Common myeloid progenitor, CD34-positive (primary cell): ENCODE measurements at places on chromosomes 7 and 10.

GRCh38 chr7:73623798-73624668 lies at the start of gene MLXIPL:
MLXIPL (minus strand) TSS chr7:73624522; CDS start chr7:73624492, 30 bp downstream.
- peak within 1 kb of the TSS; percentile 2 for H3K4me3 ChIP-seq
- peaks cover 16% of the 10 kb centered on the region for H3K4me1 ChIP-seq
- peaks cover 90% of the 10 kb centered on the region for H3K27me3 ChIP-seq

- H3K36me3 ChIP-seq: no peaks in the 10 kb centered on the region
- no peaks in the 10 kb centered on the region for H3K4me1 ChIP-seq
- no peak overlapping the region for H3K27ac ChIP-seq
- no peak overlapping the region for H3K4me3 ChIP-seq
- H3K27me3 ChIP-seq: no peaks in the 10 kb centered on the region
Measured at GRCh38 chr7:83611776-83612175, 37.2 kb downstream of the SEMA3E start.

- no peaks in the 10 kb centered on the region for H3K4me1 ChIP-seq
- H3K4me3 ChIP-seq: no peak overlapping the region
- DNase-seq: no peak
- H3K27me3 ChIP-seq: no peaks in the 10 kb centered on the region
- no peaks in the 10 kb centered on the region for H3K36me3 ChIP-seq
Measured at GRCh38 chr7:116985575-116985974, 32.3 kb downstream of the ST7 start.

GRCh38 chr10:24363070-24363469 lies 154.1 kb downstream of the KIAA1217 start:
- DNase-seq: no peak
- H3K27me3 ChIP-seq: no peaks in the 10 kb centered on the region
- H3K4me3 ChIP-seq: no peak overlapping the region
- no peaks in the 10 kb centered on the region for H3K36me3 ChIP-seq
- H3K4me1 ChIP-seq: no peaks in the 10 kb centered on the region

DNA sequence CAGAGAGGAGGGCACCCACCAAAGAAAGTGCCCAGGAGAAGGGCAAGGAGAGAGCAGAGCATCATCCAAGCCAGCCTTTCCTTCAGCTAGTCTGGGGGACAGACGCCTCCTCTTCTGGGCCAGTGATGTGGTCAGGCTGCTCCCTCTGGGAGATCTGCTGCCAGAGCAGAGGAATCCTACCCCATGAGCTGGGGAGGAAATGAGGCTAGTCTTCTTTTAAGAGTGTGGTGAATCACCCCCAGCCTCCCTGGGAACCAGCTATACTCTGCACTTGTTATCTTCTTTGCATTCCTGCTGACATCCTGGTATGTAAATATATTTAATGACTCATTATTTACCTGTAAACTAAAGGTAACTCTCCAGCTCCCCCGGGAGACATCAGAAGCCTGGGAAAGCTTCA lies 41.6 kb upstream of the EPHB6 start:
- no peak overlapping the region for H3K27ac ChIP-seq
- no peaks in the 10 kb centered on the region for H3K27me3 ChIP-seq
- DNase-seq: no peak
- H3K36me3 ChIP-seq: no peaks in the 10 kb centered on the region
- H3K4me1 ChIP-seq: peaks cover 21% of the 10 kb centered on the region

DNA sequence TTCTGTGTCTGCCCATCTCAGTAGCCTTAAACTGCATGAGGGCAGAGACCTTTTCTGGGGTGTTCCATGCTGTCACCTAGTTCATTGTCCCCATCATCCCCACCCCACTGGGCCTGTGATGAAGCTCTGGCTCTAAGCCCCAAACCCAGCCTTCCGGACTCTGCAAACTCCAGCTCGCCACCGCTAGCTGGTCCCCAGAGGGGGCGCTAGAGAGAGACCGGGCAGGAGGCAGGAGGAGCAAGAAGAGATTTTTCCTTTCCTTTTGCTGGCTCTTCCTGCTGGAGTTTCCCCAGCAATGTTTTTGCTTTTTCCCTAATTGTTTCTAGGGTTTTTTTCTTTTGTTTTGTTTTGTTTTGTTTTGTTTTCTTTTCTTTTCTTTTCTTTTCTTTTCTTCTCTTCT lies 234.4 kb downstream of the TEX36 start:
- H3K36me3 ChIP-seq: no peaks in the 10 kb centered on the region
- H3K4me3 ChIP-seq: no peak overlapping the region
- no peak overlapping the region for H3K27ac ChIP-seq
- peak; percentile 5 for DNase-seq
- no peaks in the 10 kb centered on the region for H3K27me3 ChIP-seq

DNA sequence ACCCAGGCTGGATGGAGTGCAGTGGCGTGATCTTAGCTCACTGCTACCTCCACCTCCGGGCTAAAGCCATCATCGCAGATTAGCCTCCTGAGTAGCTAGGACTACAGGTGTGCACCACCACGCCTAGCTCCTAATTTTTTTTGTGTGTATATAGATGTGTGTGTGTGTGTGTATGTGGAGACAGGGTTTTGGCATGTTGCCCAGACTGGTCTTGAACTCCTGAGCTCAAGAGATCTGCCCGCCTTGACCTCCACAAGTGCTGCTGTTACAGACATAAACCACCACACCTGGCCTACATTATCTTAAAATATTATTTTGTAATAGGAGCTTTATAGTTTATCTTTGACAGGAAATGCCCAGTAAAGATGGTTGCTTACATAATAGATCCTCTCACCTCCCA lies 25.0 kb downstream of the FOXP2 start:
- H3K36me3 ChIP-seq: no peaks in the 10 kb centered on the region
- no peak overlapping the region for H3K27ac ChIP-seq
- no peak for DNase-seq

GRCh38 chr10:54477738-54478137 lies 323.3 kb downstream of the PCDH15 start:
- no peak overlapping the region for H3K4me3 ChIP-seq
- no peak overlapping the region for H3K27ac ChIP-seq
- H3K4me1 ChIP-seq: no peaks in the 10 kb centered on the region
- no peaks in the 10 kb centered on the region for H3K27me3 ChIP-seq
- no peak for DNase-seq

DNA sequence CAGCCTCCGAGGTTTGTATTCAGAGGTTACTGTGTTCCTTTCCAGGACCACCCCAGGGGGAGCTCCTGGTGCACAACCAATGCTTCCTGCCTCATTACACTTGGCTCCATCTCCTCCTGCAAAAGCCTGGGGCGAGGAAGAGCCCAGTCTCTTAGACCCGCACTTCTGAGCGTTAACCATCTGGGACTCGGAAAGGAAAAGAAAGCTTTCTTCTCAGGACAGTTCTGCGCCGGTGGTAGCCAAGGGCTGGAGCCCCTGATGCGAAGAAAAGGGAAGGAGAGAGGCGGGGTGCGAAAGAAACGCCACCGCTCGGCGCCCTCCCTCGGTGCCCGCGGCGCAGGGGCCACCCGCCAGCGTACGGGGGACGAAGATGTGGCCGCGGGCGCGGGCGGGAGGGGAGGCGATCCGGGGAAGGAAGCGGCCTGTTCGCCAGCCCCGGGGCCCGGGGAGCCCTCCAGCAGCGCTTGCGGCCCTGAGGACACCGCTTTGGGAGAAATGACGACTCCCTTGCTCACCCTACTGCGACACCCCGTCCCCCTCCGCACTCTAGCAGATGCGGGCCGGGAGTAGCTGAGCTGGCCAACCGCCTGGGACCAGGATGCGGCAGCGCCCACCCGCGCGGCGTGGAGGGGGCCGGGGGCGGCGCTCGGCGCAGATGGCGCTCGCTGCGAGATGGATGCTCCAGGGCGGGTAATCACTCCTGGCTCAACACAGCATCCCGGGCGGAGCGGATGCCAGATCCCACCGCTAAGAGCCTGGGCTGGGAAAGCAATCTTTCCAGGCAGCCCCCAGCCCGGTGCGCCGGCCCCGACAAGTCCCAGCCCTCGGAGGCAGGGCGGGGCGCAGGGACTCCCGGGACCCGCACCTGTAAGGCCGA lies 1.3 kb downstream of the NRCAM start:
- H3K27ac ChIP-seq: no peak overlapping the region
- H3K36me3 ChIP-seq: no peaks in the 10 kb centered on the region
- peaks cover 29% of the 10 kb centered on the region for H3K27me3 ChIP-seq
- peak; percentile 34 for DNase-seq
- H3K4me1 ChIP-seq: peaks cover 21% of the 10 kb centered on the region
- peak overlapping the region; percentile 71 for H3K4me3 ChIP-seq

GRCh38 chr10:96720422-96721206 lies at the start of gene PIK3AP1:
PIK3AP1 (minus strand) TSS chr10:96720514; CDS start chr10:96720394, 120 bp downstream.
- no peaks in the 10 kb centered on the region for H3K27me3 ChIP-seq
- peak within 1 kb of the TSS; percentile 76 for H3K27ac ChIP-seq
- H3K4me3 ChIP-seq: peak within 1 kb of the TSS; percentile 74
- H3K36me3 ChIP-seq: no peaks in the 10 kb centered on the region

GRCh38 chr7:74586258-74587175 lies 71.0 kb upstream of the GTF2I start:
- H3K4me1 ChIP-seq: peaks cover 6% of the 10 kb centered on the region
- H3K4me3 ChIP-seq: no peak overlapping the region
- H3K27me3 ChIP-seq: no peaks in the 10 kb centered on the region
- no peaks in the 10 kb centered on the region for H3K36me3 ChIP-seq
- DNase-seq: no peak
- H3K27ac ChIP-seq: no peak overlapping the region

GRCh38 chr7:38736138-38736537 lies 105.0 kb upstream of the AMPH start:
- H3K4me3 ChIP-seq: no peak overlapping the region
- peaks cover 6% of the 10 kb centered on the region for H3K36me3 ChIP-seq

GRCh38 chr7:95950698-95951097 lies 178.3 kb downstream of the DYNC1I1 start:
- H3K4me1 ChIP-seq: no peaks in the 10 kb centered on the region
- H3K4me3 ChIP-seq: no peak overlapping the region
- H3K36me3 ChIP-seq: no peaks in the 10 kb centered on the region

- peaks cover 47% of the 10 kb centered on the region for H3K4me1 ChIP-seq
- no peak overlapping the region for H3K27ac ChIP-seq
- DNase-seq: no peak
- no peaks in the 10 kb centered on the region for H3K27me3 ChIP-seq
- peaks cover 17% of the 10 kb centered on the region for H3K36me3 ChIP-seq
Measured at GRCh38 chr7:50659329-50659965, 94.2 kb upstream of the DDC start.

DNA sequence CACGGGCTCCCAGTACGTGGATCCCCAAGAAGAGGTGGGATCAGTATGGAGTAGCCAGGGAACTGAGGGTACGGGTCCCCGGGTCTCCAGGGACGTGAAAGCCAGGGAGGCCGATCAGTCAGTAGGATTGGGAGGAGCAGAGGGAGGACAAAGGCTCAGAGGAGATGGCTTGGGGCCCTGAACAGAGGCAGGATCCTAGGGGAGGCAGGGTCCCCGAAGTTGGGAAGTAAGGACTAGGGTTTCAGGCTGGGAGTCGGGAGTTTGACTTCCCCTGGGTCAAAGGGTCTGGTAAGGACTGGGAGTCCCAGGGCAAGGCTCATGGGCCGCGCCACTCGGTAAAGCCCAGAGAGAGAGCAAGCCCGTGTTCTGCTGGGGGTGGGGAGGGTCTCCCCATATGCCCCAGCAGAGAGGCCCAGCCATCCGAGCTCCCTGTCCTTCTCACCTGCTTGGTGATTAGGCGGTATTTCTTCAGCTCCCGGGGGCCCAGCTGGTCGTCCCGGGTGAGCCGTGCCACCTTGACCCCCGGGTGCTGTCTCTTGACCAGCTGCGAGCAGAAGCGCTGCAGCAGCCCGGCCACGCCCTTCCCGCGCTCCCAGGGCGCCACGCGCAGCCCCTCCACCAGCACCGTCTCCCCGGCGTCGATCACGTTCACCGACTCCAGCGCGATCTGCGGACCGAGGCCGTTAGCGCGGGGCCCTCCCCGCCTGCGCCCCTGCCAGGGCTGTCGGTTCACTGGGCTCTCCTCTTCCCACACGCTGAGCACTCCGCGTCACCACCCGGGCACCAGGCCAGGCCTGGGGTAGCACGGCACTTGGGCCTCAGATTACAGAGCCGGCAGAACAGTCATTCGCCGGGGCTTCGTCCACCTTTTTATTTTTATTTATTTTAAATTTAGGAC lies 7.0 kb downstream of the NAT16 start:
- DNase-seq: peak; percentile 77
- no peaks in the 10 kb centered on the region for H3K4me1 ChIP-seq
- peaks cover 15% of the 10 kb centered on the region for H3K27me3 ChIP-seq
- no peak overlapping the region for H3K4me3 ChIP-seq
- no peak overlapping the region for H3K27ac ChIP-seq
- H3K36me3 ChIP-seq: no peaks in the 10 kb centered on the region

DNA sequence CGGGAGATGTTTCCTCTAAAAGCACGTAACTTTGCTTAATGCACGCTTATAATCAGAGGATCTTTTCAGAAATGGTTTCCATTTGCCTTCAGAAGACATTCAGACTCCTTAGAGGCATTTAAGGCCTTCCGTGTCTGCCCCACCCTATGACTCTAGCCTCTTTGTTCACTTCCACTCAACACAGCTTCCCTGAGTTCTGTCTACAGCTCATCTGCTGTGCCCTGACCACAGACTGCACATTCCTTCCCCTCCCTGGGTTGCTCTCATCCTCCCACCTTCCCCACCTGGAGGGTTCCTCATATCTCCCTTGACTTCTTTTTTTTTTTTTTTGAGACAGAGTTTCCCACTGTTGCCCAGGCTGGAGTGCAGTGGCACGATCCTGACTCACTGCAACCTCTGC lies 16.6 kb downstream of the FBH1 start:
- H3K27ac ChIP-seq: no peak overlapping the region
- H3K4me3 ChIP-seq: no peak overlapping the region
- no peaks in the 10 kb centered on the region for H3K27me3 ChIP-seq
- H3K36me3 ChIP-seq: peaks cover 54% of the 10 kb centered on the region
- no peak for DNase-seq

GRCh38 chr10:101840741-101841453 lies 2.7 kb downstream of the KCNIP2 start:
- peaks cover 28% of the 10 kb centered on the region for H3K4me1 ChIP-seq
- peak; percentile 90 for DNase-seq
- no peak overlapping the region for H3K4me3 ChIP-seq

GRCh38 chr7:151091431-151091830 lies 5.2 kb downstream of the AGAP3 start:
- H3K27me3 ChIP-seq: no peaks in the 10 kb centered on the region
- peak; percentile 38 for DNase-seq
- H3K4me3 ChIP-seq: no peak overlapping the region
- no peaks in the 10 kb centered on the region for H3K36me3 ChIP-seq

DNA sequence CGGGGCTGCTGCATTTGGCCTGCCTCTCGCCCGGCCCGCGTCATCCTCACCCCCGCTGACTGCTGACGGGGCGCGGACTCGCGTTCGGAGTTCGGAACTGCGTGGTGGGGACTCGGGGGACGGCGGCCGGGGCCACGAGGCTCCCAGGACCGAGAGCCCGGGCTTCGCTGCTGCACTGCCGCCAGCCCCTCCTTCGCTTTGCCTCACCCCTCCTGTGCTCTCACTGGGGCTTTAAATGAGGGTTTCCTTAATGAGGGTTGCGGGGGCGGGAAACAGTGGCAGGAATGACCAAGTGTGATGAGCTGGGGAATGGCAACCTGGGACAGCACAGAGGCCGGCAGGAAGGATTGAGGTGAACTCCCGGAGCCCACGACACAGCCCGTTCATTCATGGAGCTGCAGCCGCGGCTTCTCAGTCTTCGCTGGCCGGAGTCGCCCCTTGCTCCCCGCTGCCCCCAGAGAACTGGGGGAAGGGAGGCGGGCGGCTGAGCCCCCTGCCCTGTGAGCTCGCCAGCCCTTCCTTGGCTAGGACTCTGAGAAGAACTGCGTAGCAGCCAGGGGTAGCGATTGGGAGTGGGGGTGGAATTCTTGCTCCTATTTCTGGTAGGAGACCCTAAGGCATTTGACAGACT lies 1.5 kb upstream of the LRRC4 start:
- peaks cover 13% of the 10 kb centered on the region for H3K36me3 ChIP-seq
- H3K4me1 ChIP-seq: peaks cover 26% of the 10 kb centered on the region
- no peak for DNase-seq
- peak overlapping the region; percentile 1 for H3K4me3 ChIP-seq
- H3K27me3 ChIP-seq: peaks cover 50% of the 10 kb centered on the region
